ENCODE measurements at places on chromosomes 2 and 18. TPM values are rescaled to one million over a fixed set of nuclear protein-coding genes. Genes with fewer than 3 reads are reported as not detected.

Gene KCTD18
- 11.6 TPM for total RNA-seq

Gene ALKAL2
- total RNA-seq, result not detected

Gene RABL2A
- total RNA-seq, result 5.4 TPM

Gene RIT2
- total RNA-seq, result not detected

Gene GCG
- not detected for total RNA-seq

Gene SEMA4C
- 27.1 TPM for total RNA-seq

Gene CRYGD
- total RNA-seq, result not detected

Gene CMPK2
- total RNA-seq, result 0.30 TPM

Gene AMER3
- not detected for total RNA-seq

Gene LRP1B
- total RNA-seq, result under 0.01 TPM

Gene MOCOS
- total RNA-seq, result 6.4 TPM

Gene NDC80
- 33.0 TPM for total RNA-seq

Gene PDCD1
- not detected for total RNA-seq

Gene MBOAT2
- 18.7 TPM for total RNA-seq

Gene GEN1
- total RNA-seq, result 6.8 TPM

Gene DYSF
- under 0.01 TPM for total RNA-seq

Gene EPHA4
- total RNA-seq, result 8.9 TPM

Gene GALNT3
- 0.84 TPM for total RNA-seq

Gene KIAA2012
- total RNA-seq, result not detected

Gene TNFRSF11A
- total RNA-seq, result 0.30 TPM

Data from bronchus fibroblast of lung (primary cell).